ENCODE measurements at places on chromosomes 1 and 21.

- no peak for DNase-seq
Observed at GRCh38 chr1:41019353-41019745, 2.2 kb downstream of the SLFNL1 start.

- no peak for DNase-seq
Observed at GRCh38 chr1:147080671-147081394, 91.4 kb downstream of the PRKAB2 start.

GRCh38 chr1:117758444-117759316 lies 152.8 kb downstream of the TENT5C start:
- peak; percentile 84 for DNase-seq

- peak; percentile 39 for DNase-seq
Observed at GRCh38 chr1:224544346-224545110, 71.6 kb upstream of the CNIH3 start.

- no peak for DNase-seq
Observed at GRCh38 chr1:200530623-200531261, 89.8 kb downstream of the KIF14 start.

DNA sequence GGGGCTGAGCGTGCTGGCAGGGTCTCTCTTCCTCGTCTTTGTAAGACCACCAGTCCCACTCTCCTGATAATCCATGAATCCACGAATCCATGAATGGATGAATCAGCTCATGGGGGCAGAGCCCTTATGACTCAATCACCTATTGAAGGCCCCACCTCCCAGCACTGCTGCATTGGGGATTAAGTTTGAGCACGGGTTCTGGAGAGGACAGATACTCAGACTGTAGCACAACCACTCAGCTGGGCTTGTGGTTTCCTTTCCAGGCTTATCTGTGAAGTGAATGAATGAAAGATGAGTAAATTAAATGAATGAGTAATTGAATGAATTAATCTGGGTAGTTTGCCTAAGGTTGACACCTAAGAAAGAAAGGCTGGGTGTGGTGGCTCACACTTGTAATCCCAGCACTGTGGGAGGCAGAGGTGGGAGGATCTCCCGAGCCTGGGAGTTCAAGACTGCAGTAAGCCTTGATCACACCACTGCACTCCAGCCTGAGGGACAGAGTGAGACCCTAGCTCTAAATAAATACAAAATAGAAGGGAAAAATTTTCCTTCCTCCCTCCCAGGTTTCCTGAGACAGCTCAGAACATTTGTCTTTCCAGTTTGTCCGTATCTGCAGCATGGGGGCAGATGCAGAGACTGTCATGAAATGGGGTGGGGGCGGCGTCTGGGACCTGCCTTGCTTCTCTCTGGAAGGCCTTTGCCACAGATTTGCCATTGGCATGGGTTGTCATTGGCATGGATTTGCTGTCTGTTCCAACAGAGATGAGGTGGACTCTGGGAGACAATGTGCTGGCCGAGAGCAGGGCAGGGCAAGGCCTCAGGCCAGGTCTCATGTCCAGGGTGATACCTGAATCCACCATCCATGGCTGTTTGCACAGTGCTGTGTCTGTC lies 187.7 kb upstream of the C1orf174 start:
- no peak for DNase-seq

DNA sequence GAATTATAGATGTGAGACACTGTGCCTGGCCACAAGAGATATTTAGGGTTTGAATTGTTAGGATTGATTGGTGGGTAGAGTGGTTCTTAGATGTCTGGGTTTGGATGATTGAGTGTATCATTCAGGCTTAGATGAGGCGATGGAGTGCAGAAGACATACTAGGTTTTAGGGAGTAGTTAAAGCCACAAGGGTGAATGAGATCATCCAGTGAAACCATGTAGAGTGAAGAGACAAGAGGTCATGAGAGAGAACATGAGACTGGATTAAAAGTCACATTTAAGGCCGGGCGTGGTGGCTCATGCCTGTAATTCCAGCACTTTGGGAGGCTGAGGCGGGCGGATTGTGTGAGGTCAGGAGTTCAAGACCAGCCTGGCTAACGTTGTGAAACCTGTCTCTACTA lies 37.2 kb downstream of the ZFYVE9 start:
- no peak for DNase-seq

DNA sequence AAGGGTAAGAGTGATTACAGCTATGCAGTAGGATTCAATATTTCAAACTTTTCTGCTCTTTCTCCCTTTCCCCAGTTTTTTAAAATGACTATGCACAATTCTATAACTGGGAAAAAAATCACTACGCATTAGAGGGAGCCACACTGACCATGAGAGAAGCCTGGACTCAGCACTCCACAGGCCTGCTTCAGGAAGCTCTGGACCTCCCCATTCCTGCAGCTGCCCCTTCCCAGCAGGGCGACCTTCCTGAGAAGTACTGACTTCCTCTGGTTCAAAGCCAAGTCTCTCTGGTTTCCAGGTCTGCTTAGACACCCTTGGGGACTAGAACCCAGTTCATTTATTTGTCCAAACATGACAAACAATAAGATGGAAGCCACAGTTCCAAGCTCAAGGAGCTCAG lies 42.0 kb upstream of the CLSTN1 start:
- no peak for DNase-seq

GRCh38 chr1:20035114-20035513 lies 34.9 kb upstream of the PLA2G5 start:
- no peak for DNase-seq

GRCh38 chr1:101073836-101074235 lies 48.3 kb upstream of the DPH5 start:
- no peak for DNase-seq

- DNase-seq = no peak
Observed at GRCh38 chr21:35036465-35037383, 12.4 kb downstream of the RUNX1 start.

GRCh38 chr1:64882574-64883255 lies 83.6 kb downstream of the JAK1 start:
- DNase-seq = no peak

DNA sequence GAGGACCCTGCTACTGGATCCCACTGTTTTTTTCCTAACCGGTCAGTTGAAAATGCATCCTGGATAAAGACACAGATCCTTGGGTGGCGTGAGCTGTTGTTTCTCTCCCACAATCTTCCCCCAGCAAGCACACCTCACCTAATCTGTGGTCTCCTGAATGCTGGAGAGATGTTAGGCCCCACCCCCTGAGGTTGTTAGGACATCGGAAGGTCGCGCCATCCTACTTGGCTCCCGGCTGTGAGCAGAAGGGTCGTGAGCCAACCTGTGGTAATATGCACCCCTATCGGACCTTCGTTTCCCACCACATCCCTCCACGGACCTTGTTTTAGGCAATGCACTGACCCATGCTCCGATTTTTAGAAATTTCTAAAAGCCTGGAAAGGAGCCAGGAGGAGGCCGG lies 89.9 kb upstream of the IPO9 start:
- no peak for DNase-seq

GRCh38 chr1:116666187-116667077 lies 1.1 kb downstream of the IGSF3 start:
- DNase-seq = peak; percentile 11
